ENCODE measurements at places on chromosomes 1 and 21.
A peak's percentile ranks its signal among the peaks of the same experiment; 100 is the strongest.

GRCh38 chr1:28180306-28181305 is 4.1 kb upstream of the PTAFR start:
- DNase-seq = no peak

GRCh38 chr21:44415073-44416025 is 40.0 kb upstream of the LRRC3 start:
- no peak for DNase-seq

GRCh38 chr1:69121723-69122122 is 446.0 kb upstream of the LRRC7 start:
- DNase-seq = peak; percentile 79

- no peak for DNase-seq
Observed at GRCh38 chr21:28762357-28762735, 230.3 kb downstream of the LTN1 start.

GRCh38 chr1:9435153-9435636 is 104.1 kb upstream of the SLC25A33 start:
- no peak for DNase-seq

DNA sequence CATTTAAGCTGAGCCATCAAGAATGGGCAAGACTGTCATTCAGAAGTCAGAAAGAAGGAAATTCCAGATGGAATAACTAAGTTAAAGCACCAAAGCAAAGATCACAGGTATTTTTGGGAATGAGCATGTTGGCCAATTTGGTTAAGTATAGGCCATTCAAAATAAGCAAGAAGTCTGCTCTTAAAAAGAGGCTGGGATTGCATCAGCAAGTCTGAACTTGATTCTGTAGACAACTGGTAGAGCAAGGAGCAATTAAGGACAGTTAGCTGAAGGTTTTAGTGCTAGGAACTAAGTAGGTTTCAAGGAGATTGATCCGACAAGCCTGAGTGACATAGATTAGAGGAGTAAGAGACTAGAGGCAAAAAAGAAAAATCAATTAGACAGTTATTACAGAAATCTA is 8.4 kb downstream of the ANKRD45 start:
- DNase-seq = no peak

DNA sequence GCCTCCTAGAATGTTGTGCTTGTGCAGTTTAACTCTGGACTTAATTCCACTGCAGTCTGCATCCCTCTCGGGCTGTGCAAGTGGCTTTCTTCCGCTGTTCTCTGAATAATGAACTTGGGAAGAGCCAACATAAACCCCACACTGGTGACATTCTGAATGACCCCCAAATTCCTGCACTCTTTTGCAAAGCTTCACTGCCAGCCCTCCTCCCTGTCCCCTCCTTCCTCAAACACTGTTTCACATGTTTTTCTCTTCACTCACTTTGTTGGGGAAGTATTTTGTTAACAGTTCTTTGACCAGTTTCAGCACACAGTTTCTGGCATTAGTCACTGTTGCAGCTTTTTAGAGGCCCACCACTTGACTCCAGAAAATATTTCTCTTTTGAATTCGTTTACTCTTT is 39.7 kb downstream of the GNG12 start:
- peak; percentile 75 for DNase-seq

DNA sequence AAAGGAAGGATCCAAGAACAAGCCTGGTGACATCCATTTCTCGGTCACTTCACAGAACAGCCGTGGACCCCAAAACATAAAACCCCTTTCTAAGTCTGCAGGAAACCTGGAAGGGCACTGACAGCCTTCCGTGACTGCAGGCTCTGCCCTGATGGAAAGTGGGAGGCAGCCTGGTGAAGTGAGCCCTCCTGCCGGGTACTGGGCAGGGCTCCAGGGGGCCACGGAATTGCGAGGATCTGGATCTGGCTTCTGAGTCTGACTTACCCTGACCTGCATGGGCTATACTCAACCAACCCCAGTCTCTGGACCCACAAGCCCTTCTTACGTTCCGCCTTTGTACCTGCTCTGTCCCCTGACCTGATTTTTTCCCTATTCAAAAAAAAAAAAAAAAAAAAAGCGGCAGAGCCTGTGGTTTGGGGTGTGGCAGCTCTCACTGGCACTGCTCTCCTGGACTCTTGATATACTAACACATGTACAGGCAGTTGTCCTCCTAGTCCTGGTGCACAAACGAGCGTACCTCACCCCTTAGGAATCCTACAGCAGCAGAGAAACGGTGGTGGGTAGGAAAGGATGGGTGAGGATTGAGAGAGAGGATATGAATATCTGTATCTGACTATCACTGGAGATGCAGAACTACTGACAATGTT is 82.9 kb downstream of the BEND5 start:
- DNase-seq = no peak

DNA sequence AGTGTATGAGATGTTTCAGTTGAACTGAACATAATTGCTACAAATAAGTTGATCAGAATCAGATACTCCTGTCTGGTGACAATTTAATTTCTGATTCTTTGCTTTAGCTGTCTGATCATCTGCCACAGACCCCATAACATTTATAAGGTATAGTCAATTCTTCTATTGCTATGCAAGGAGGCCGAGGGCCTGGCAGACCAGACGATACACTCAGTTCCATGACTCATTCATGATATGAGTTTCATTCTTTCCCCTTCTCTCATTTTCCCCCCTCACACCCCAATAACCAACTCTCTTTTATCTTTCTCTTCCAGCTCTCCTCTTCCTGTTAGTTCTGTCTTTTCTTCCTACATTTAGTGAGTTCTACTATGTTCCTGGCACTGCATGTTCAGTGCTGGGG is 236.8 kb downstream of the PAPPA2 start:
- no peak for DNase-seq

GRCh38 chr1:151003180-151003579 is 3.5 kb downstream of the MINDY1 start:
- no peak for DNase-seq

DNA sequence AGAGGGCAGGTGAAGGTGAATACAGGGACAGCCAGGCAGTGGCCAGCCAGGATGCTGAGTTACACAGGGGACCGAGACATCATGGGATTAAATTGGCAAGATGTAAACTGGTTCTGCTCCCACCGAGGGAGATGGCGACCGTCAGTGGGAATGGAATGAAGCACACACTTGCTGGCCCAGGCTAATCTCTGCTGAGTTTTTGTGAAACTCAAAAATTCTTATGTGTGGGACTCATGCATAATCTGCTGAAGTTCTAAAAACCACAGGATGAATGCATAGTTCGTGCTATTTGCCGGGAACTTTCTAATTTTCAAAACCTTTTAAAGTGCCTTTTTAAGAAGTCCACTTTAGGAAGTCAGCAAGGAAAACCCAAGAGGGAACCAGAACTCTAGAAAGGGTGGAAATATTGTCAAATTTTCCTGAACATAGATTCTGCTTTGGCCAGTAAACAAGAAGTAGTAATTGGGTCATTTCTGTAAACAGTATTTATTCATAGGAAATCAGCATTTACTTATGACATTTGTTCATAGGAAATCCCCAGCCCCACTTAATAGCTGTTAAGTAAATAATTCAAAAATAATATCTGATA is 85.4 kb upstream of the ROR1 start:
- DNase-seq = peak; percentile 72

DNA sequence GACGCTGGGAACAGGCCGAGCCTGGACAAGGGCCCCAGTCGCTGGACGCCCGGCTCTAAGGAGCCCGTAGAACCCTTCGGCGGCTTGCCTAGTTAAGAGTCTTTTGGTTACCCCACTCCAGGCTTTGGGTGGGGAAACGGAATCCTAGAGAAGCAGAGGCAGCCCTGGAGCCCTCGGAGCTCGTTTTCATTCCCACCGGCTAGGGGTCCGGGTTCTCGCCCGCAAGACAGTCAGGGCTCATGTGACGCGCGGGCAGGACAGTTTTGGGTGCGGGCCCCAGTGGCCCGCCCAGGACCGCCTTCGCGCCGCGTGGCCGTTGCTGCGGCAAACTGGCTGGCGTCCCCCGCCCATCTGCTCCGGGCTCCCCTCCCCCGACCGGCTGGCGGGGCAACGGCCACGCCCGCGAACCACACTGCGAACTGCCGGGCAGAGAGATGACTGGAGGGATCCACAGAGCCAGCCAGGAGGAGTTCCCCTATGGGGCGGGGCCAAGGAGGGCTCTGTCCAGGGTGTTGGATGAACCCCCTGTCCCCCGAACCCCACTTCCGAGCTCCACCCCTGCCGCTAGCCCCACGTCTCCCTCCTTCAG is 829 bp upstream of the HES2 start:
- DNase-seq = no peak

DNA sequence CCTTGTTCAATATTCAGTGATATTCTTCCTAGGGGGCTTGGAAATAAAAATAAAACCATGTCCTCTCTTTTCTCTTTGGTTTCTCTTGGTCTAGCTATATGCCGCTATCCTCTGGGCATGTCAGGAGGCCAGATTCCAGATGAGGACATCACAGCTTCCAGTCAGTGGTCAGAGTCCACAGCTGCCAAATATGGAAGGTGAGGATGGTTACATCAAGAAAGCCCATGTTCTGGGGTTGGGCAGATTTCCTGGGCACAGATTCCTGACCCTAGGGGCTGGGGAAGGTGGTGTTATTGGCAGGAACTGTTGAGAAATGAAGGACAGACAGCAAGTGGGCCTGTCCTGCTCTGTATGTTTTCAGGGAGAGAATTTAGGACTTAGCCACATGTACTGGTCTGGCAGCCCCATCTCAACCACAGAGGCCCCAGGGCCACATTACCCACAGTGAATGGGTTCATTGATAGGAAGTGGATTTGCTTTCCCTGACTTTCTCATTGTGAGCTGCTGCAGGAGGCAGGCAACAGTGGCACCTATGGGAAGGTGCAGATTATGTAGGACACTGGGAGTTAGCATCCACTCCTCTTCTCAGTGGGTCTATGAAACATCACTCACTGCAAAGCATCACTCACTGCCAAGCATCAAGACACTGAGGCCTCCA is 37.4 kb upstream of the HSD17B7 start:
- no peak for DNase-seq

DNA sequence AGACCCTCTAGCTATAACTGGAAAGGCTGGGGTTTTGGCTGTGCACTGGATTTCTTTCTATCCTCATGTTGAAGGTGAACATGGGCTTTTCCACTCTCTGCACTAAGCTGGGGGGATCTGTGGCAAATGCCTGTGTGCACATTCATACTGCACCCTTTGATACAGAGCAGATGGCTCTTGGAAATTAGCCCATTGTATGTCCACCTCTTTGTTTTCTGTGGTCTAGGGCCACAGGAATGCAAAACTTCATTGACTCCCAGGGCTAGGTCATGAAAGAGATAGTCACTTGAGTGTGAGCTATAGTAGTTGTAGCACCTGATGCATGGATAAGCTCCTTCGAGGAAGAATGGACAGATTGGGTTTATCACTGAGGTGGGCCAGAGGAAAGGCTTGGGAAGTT is 5.7 kb upstream of the OR14A16 start:
- no peak for DNase-seq

DNA sequence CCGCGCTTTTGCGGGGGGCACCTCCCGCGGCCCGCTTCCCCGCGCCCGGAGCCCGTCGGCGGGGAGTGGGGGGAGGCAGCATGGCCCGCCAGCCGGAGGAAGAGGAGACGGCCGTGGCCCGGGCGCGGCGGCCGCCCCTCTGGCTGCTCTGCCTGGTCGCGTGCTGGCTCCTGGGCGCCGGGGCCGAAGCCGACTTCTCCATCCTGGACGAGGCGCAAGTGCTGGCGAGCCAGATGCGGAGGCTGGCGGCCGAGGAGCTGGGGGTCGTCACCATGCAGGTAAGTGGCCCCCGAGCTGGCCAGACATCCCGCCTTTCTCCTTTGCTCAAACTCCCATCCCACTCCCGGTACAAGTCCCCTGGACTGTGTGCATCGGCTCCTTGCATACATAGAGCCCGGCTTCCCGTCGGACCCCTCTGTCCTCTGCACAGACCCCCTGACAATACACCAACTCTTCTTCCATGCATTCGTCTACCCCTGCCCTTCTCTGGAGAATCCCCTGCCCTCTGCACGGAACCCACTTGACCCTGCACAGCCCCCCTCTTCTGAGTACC is 812 bp downstream of the CACHD1 start:
- no peak for DNase-seq

DNA sequence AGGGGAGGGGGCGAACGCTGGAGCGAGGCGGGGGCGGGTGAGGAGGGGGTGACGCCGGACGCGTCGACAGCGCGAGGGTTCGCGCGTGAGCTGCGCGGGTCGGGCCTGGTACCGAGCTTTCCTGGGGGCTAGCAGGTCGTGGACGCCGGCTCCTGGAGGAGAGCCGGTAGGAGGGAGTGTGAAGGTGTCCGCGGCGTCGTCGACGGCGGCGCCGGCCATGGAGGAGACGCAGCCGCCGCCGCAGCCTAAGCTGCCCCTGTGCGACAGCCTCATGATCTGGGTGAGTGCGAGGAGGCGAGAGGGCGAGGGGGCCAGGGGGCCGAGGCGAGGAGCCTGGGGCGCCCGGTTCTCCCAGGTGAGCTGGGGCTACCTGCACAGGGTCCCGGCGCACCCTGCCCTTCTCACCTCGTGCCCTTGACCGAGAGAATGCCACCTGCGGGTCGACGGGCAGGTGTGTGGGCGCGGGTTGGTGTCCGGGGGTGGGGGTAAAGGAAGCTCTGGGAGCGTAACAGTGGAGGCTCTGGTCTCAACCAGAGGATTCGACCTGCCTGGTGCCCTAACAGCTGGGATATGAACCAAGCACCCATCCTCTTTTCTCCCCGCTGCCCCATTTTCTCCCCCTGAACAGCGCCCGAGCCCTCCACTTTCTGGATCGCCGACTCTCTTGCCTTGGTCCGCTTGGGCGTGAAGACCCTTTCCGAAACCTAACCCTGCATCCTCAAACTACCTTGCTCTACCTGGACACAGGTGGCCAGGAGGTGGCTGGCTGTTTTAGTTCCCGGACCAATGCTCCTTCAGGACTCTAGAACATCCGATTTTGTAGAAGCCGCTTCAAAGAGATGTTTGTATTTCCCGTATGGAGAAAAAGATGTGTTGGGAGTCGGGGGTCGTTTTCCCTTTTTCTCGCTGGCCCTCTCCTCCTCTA is at the start of gene HOOK1:
Gene HOOK1 (plus strand): TSS at position 49 of the 925 bp plus-strand sequence. CDS start 169 bp downstream, at position 218.
- no peak for DNase-seq

DNA sequence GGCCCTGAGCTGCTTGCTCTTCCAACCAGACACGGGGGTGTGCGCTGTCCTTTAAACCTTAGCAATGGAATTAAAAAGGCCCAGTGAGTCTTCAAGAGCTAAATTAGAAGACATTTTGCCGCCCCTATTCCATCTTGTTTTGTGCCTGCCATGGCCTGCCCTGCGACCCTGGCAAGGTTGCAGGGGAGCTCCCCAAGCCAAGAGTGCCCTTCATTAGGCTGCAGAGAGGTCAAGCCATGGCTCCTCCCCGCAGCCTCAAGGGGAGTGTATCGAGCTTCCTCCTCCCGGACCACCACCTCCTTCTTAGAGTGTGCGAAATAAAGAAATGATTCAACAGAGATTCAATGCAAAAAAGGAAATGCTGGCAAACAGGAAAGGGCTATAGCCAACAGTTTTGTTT is 256.2 kb downstream of the DYRK1A start:
- no peak for DNase-seq

DNA sequence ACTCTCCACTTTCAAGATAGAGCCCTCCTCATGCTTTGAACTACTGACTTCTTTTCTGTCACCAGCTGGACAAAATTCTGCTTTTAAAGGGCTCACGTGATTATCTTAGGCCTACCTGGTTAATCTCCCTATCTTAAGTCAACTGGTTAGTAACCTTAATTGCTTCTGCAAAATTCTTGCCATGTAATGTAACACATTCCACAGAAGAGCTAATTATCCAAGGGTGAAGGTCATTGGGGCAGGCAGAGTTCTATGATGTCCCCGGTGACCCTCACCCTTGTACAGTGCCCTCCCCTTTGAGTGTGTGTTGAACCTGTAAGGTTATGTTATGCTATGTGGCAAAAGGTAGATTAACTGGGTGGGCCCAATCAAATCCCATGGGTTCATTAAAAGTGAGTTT is 25.2 kb upstream of the FOXE3 start:
- no peak for DNase-seq

- peak; percentile 78 for DNase-seq
Observed at GRCh38 chr1:111733183-111733991, 5.8 kb downstream of the INKA2 start.

GRCh38 chr1:10380594-10381275 is 18.1 kb upstream of the PGD start:
- DNase-seq = peak; percentile 86
